ENCODE measurements at places on chromosomes 4 and X. TPM values are rescaled to one million over a fixed set of nuclear protein-coding genes. Genes with fewer than 3 reads are reported as not detected.

The TIMP1 gene
- total RNA-seq = 29.1 TPM

GRCh38 chr4:174628191-174628590, 105.9 kb upstream of the HPGD start:
- H3K4me3 ChIP-seq = no peak overlapping the region
- no peaks in the 10 kb centered on the region for H3K36me3 ChIP-seq
- H3K27me3 ChIP-seq = no peaks in the 10 kb centered on the region

- no peaks in the 10 kb centered on the region for H3K27me3 ChIP-seq
- DNase-seq = no peak
- H3K27ac ChIP-seq = no peak overlapping the region
- H3K4me3 ChIP-seq = no peak overlapping the region
- peaks cover 13% of the 10 kb centered on the region for H3K4me1 ChIP-seq
Measured at GRCh38 chr4:90443231-90443630, 316.0 kb downstream of the CCSER1 start.

GRCh38 chr4:93351846-93352245, 476.7 kb upstream of the ATOH1 start:
- H3K36me3 ChIP-seq = no peaks in the 10 kb centered on the region
- no peak for DNase-seq
- peaks cover 9% of the 10 kb centered on the region for H3K4me1 ChIP-seq
- no peak overlapping the region for H3K4me3 ChIP-seq

GRCh38 chr4:81599742-81600380, 128.2 kb upstream of the RASGEF1B start:
- peaks cover 7% of the 10 kb centered on the region for H3K4me1 ChIP-seq
- no peak overlapping the region for H3K4me3 ChIP-seq
- H3K27ac ChIP-seq = no peak overlapping the region
- no peaks in the 10 kb centered on the region for H3K36me3 ChIP-seq

- H3K36me3 ChIP-seq = peaks cover 2% of the 10 kb centered on the region
- peaks cover 14% of the 10 kb centered on the region for H3K4me1 ChIP-seq
- no peak overlapping the region for H3K27ac ChIP-seq
- no peak for DNase-seq
- H3K27me3 ChIP-seq = no peaks in the 10 kb centered on the region
- H3K4me3 ChIP-seq = no peak overlapping the region
Measured at GRCh38 chr4:101198682-101199339, 148.5 kb downstream of the PPP3CA start.

DNA sequence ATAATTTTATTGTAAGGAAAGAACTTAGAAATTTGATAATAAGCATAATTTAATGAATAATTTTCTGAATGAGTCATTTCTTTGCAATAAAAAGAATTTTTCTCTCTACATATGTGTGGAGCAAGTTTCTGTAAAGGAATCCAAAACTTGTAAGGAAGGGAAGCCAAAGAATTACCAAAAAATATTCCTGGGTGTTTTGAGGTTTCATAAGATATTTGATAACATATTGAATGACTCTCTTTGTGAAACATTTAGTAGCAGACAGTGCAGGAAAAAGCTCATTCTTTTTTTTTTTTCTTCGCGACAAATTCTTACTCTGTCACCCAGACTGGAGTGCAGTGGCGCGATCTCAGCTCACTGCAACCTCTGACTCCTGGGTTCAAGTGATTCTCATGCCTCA, 469.0 kb upstream of the MAGEB2 start:
- H3K27me3 ChIP-seq = no peaks in the 10 kb centered on the region
- DNase-seq = no peak
- no peak overlapping the region for H3K4me3 ChIP-seq
- H3K4me1 ChIP-seq = peaks cover 2% of the 10 kb centered on the region

Measured in progenitor cell of endocrine pancreas (in vitro differentiated cells).